EL (cell line): ENCODE measurements at places on chromosomes 2 and 18.

GRCh38 chr2:44004735-44005602 lies 9.2 kb upstream of the LRPPRC start:
- DNase-seq, result no peak

- no peak for DNase-seq
Observed at GRCh38 chr2:25230198-25230947, 62.0 kb upstream of the POMC start.

GRCh38 chr2:135829378-135830135 lies 7.4 kb downstream of the LCT start:
- no peak for DNase-seq

GRCh38 chr2:9002637-9003365 lies 683 bp downstream of the MBOAT2 start:
- peak; percentile 33 for DNase-seq

- DNase-seq, result no peak
Observed at GRCh38 chr18:9826685-9827084, 59.1 kb upstream of the TXNDC2 start.

DNA sequence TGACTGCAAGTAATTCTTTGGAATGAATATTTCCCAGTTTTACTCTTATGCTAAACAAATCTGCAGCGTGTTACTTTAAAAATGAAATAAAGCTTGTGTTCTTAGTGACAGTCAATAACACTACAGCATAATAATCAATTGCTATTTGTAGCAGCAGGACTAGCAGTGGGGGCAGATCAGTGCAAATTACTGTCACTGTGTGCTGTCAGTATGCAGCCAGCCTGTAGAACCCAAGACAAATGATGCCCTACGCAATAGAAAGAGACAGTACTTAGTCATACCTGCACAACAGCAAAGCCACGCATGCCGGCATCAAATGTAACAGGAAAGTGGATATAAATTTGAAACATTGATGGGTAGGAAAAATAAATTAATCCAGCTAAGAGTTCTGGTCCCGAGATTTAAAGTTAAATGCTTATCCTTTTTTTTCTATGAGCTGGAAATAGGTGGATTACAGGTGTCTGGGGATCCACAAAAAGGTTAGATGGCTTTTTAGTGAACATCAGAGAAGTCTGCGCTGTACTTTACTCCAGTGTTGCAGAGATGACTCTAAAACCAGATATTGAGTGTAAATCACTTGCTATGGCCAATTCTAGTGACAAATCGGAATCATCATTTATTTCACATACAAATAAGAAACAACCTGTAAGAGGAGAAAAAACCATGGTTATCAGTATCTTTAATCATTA lies 812.4 kb upstream of the ZEB2 start:
- no peak for DNase-seq

DNA sequence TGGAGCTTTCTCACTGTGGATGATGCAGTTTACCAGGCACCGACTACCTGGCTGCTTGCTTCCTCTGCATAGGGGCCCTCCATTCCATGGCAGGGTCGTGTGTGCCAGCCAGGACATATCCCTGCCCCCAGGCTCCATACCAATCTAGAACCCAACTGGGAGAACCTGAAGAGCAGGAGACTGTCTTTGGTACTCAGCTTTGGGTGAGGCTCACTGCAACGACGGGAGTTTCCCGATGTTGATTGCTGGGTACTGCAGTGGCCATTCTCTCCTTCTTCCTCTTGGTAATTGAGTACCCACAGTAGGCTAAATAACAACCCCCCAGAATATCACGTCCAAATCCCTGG lies 133.3 kb upstream of the SERTAD2 start:
- no peak for DNase-seq

GRCh38 chr2:19802086-19802841 lies 99.5 kb downstream of the TTC32 start:
- DNase-seq, result peak; percentile 35

- DNase-seq, result no peak
Observed at GRCh38 chr2:109659396-109660045, 45.4 kb downstream of the SOWAHC start.

DNA sequence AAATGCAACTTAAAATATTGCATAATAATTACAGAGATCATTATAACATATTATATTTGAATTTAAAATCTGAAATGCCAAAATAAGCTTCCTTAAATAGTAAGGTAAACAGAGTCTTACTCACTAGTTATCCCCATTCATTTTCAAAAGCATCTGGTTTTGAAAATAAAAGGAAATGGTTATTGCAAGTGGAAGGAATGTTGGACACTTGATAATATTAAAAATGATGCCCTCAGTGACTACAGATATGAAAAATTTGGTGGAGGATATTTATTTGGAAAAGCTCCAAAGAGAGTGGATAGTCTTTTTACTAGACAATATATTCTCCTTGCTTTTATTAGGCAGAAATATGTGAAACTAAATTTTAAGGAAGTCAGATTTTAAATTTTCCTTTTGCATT lies 39.7 kb downstream of the CDH19 start:
- no peak for DNase-seq

DNA sequence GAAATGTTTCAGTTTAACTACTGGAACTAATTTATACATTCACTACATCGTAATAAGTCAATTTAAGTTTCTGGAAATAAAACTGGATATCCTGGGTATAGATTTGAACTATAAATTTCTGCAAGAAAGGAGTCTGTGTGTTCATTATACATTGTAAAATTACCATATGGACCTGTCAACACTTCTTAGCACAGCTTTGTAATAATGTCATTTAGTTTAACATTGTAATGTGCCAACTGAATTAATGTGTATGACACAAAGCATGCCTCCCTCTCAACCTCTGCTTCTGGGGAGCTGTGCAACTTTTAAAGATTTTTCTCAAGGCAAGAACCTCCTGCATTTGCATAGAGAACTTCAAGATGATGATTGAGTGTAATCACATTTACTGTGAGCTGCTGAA lies 213.7 kb upstream of the GALNT5 start:
- DNase-seq, result no peak

- no peak for DNase-seq
Observed at GRCh38 chr2:45614330-45614729, 3.3 kb upstream of the SRBD1 start.

GRCh38 chr2:72423756-72424155 lies 276.1 kb upstream of the CYP26B1 start:
- no peak for DNase-seq

GRCh38 chr2:236659758-236660150 lies 90.1 kb downstream of the ACKR3 start:
- no peak for DNase-seq

GRCh38 chr2:217667512-217667911 lies 335.3 kb downstream of the TNS1 start:
- no peak for DNase-seq

DNA sequence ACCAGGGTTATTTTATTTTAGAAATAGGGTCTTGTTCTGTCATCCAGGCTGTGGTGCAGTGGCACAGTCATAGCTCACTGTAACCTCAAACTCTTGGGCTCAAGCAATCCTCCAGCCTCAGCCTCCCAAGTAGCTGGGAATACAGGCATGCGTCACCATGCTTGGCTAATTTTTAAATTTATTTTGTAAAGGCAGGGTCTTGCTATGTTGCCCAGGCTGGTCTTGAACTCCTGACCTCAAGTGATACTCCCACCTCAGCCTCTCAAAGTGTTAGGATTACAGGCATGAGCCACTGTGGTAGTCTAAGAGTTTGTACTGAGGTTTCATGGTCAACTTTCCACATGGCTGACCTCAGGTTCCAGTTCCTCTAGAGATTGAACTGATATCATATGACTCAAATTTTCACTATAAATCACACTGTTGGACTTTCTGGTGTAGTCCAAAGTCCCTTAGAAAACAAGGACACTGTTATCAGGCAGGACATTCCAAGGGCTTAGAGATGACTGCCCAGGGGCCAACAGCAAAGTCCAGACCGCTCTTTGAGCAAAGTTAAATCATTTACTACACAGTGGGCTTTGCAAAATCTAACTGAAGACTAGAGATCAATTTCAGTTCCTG lies 82.0 kb upstream of the MEX3C start:
- no peak for DNase-seq

DNA sequence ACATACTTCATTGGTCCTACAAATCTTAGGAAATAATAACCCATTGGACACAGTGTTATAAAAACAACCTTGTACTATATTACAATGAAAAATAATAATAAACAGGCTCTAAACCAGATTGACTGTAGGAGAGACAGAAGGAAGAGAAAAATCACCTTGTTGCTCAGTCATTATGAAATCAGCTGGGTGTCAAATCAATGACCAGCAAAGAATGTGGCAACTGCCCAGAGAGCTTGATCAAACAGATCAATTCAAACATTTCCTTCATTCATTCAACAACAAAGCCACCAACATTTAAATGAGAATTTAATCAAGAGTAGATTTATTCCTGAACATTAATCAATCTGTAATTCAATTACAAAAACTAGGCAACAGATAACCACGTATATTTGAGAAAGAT lies 671.9 kb upstream of the CHAC2 start:
- no peak for DNase-seq

DNA sequence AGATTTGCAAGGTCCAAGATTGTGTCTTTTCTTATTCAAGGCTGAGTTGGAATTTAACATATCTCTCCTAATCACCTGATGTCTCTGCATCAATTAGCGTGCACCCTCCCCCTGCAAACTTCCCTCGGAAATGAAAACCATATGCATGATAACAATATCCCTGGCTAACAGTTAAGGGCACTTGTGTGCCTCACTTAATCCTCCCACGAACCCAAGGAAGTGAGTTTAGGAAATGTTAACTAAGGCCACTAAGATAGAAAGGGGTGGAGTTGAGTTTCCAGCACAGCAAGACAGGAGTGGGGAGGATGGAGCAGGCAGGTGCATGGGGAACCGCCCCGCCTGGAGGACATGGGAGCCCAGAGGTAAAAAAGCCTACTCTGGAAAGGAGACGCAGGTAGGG lies 52.4 kb upstream of the PTMA start:
- no peak for DNase-seq

GRCh38 chr18:26293982-26294381 lies 67.7 kb downstream of the TAF4B start:
- DNase-seq, result no peak

- no peak for DNase-seq
Observed at GRCh38 chr2:208609166-208609804, 202.7 kb downstream of the PTH2R start.

GRCh38 chr2:122867941-122868340 lies 1112.5 kb downstream of the TSN start:
- DNase-seq, result no peak

GRCh38 chr2:12320991-12321641 lies 395.6 kb upstream of the TRIB2 start:
- DNase-seq, result peak; percentile 93

DNA sequence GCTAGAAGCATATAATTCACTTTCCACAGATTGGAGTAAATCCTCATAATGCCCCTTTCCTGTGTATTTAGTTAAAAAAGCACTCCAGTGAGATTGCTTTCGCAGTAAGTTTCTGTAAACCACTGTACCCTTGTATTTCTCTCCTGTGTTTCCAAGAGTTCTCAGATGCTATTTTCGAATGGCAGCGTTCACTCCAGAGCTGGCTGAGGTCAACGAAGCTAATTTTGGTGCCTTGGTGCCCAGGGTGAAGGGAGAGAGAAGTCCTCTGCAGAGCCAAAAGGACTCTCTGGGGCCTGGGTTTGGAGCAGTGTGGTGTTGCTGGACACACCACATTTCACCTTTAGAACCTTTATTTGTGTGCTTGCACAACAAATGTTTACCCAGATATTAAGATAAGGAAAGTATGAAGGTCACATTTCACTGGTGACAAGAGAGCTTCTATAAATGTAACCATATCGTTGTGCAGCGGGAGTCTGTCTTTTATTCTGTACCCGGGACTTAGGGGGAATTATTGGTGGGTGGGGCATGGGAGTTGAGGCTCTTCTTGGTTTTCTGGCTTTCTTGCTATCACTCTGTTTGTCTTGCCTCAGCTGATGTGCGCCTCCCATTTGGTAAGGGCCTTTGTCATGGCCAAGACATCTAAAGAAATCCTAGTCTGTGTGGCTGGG lies 9.9 kb downstream of the EPAS1 start:
- no peak for DNase-seq

- DNase-seq, result no peak
Observed at GRCh38 chr2:152115952-152116351, 17.1 kb upstream of the CACNB4 start.

DNA sequence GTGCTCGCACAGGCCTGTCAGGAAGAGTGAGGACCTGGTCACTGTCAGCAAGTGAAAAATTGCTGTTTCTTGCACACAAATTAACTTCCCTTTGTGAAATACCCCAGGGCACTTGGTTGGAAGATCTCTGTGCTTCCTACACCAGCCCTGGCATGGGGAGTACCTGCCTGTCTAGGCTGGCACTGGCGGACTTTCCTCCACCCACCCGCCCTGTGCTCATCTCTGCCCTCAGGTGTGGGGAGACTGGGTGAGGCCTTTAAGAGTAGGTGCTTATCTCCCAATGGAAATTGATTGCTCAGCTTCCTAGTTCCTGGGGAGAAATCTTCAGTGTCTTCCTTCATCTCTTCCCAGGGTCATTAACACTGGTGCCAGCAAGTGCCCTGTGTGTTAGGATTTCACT lies 42.1 kb downstream of the IMPA2 start:
- no peak for DNase-seq

- peak; percentile 92 for DNase-seq
Observed at GRCh38 chr2:219362524-219363164, 25.1 kb downstream of the DNPEP start.

GRCh38 chr2:135052997-135053474 lies 944 bp downstream of the RAB3GAP1 start:
- DNase-seq, result peak; percentile 29

DNA sequence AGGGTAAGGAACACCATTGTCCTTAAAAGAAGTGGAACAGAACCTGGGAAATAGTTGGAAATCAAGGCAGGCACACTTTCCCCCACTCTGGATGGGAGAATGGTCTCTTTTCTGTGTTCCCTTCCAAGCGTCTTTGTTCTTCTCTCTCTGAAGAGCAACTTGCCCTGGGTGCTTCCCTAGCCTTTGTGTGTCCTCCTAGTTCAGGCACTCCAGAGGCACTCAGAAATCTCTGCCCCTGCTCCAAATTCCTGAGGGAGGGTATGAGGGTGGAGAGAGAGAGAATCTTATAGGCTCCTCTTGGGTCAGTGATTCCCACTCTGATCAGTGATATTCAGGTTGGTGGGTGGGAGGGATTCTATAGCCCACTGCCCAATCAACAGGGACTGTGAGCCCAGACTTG lies 8.8 kb upstream of the SIX2 start:
- DNase-seq, result no peak

GRCh38 chr2:136204971-136205370 lies 87.0 kb upstream of the CXCR4 start:
- DNase-seq, result no peak

DNA sequence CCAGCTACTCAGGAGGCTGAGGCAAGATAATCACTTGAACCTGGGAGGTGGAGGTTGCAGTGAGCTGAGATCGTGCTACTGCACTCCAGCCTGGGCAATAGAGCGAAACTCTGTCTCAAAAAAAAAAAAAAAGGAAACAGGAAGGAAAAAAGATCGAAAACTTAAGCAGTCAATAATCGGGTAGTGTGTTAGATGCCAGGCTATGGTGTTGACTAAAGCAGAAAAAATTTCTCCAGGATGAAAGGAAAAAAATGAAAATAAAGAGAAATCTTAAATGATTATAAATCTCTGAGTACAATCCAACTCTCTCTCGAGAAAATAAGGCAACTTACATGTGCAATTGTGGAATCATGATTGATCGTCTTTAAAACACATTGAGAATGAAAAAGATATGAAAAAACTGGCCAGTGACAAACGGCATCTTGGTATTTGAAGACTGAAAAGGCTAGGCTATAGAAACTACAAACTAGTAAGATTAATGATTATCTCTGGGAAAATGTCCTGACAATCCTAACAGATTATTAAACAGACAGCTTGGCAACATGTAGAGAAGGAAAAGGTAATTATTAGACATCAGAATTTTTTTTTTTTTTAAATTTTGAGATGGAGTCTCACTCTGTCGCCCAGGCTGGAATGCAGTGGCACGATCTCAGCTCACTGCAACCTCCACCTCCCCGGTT lies 16.3 kb upstream of the EPHA4 start:
- DNase-seq, result no peak
